ENCODE measurements at places on chromosomes 16 and 17.

- DNase-seq, result no peak
These were observed 692.5 kb downstream of the TOX3 start for GRCh38 chr16:51854401-51854951.

GRCh38 chr17:29063992-29064391 lies 21.1 kb downstream of the PIPOX start:
- DNase-seq, result no peak

DNA sequence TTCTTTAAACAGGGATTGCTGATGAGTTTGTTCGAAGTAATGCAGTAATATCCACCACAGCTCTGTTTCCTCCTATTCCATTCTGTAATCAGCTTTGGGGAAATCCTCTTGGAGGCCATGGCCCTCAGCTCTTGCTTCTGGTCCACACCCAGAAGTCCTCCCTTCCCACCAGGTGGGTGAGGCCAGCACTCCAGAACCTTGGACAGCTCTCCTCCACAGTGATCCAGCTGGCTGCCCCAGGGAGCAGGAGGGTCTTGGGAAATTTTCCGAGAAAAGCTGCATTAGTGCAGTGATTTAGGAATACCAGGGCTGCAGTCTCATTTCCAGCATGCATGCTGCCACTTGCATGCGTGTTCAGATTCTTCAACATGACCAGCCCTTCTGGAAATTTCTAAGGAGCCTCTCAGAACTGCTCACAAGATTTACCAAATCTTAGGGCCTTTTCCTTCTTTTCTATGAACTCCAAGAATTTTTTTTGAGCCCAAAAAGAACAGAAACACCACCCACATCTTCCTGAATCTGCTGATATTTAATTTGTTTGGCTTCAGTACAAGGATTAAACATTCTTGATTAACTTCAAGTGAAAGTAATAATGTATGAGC lies 4.2 kb downstream of the SMPD3 start:
- no peak for DNase-seq

GRCh38 chr17:17370711-17371110 lies 67.5 kb downstream of the NT5M start:
- DNase-seq, result no peak

GRCh38 chr17:28598799-28599310 lies at the start of gene SPAG5:
SPAG5 (minus strand) TSS chr17:28599025; CDS start chr17:28598946, 79 bp downstream.
- DNase-seq, result peak; percentile 68

- no peak for DNase-seq
These were observed 44.5 kb downstream of the SLFN5 start for GRCh38 chr17:35287286-35287811.
